Coronary artery (tissue), 2 donors: ENCODE measurements at places on chromosomes 5 and 9.

DNA sequence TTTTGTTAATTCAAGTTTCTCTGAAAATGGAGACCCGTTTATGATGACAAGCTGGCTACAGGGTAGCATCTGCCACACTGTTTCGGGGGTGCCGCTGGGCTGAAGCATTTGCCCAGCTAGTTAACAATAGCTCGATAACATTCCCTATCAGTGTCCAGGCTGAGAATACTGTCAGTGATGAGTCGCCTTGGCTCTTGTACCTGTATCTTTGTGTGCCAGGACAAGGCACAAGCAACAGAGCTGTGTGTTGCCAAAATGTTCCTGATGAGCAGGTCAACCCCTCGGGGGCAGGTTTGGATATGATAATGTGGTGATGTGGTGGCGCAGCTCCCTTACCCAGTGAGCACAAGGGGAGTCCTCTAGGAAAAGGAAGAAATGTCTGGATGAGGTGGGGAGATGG is 7.0 kb downstream of the TGFBI start:
- peak; percentile 40 for DNase-seq

GRCh38 chr5:59002162-59002825 is 419.4 kb downstream of the RAB3C start:
- DNase-seq: no peak

GRCh38 chr5:99605904-99606303 is 677.1 kb upstream of the CHD1 start:
- no peak for DNase-seq

DNA sequence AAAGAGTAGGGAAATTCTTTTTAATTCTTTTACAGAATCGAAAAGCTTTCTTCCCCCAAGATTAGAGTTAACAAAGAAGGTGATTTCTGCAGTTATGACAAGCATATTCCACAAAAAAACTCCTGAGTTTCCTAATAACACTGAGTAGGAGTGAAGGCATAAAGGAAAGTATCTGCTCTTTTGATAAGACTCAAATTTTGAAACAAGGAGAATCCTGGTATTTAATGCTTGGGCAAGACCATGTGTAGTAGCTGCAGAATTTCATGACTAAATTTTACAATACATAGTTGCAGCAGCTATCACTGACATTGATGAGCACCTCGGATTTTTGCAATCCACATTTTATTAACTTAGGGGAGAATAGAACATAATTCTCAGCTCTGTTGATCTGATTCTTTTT is 92.6 kb downstream of the MARCHF3 start:
- DNase-seq: no peak

GRCh38 chr9:123614306-123615263 is 258.6 kb downstream of the CRB2 start:
- DNase-seq: no peak

DNA sequence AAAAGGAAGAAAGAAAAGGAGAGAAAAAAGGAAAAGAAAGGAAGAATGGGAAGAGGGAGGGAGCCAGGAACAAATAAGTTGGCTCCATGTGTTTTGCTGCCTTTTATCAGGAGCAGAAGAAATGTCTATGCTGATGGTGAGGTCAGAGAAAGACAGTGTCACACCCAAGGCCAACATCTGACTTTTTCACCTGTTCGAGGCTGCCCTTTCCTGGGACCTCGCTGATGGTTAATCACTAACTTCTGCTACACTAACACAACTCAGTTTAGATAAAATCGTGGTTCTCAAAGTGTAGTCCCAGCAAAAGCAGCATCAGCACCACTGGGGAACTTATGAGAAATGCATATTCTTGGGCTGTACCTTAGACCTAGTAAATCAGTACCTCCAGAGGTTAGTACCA is 88.2 kb upstream of the FER start:
- DNase-seq: no peak

DNA sequence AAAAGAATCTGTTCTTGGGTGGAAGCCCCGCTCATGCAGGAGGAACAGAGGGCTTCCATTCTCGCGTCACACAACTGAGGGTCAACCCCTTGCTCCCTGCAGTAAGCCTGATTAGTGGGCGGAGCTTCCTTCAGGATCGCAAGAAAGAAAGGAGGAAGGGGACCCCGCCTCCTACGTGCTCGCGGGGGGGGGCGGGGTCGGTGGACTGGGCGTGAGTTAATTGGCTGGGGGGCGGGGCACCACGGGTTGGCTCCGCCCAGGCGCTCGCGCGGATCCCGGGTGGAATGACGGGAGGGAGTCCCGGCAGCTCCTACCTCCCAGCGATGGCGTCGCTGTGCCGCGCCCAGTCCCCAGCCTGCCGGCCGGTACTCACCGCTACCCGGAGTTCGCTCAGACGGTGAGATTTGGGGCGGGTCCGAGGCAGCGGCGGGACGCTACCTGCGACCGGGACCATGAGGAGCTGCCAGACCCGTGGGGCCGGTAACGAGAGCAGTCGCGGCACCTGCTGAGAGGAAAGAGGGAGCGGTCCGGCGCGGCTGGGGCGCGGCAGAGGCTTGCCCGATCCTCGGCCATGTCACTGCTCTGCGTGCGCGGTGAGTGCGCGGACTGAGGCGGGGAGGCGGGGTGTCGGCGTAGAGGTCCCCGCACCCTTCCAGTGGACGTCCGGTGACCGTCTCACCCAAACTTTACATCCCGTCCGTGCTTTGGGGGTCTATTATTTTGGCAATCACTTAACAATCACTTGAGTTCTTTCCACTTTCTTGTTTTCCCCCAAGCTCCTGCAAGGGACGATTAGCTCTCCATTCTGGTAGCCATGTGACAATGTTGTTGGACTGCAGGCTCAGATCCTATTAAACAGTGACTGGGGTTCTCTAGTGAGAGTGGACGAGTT is at the start of gene UNC13B:
UNC13B (plus strand) TSS at position 297 of the 892 bp plus-strand sequence; CDS start at position 572, 275 bp downstream.
- DNase-seq: peak; percentile 96

- DNase-seq: no peak
These were observed 50.2 kb upstream of the ASTN2 start for GRCh38 chr9:117464941-117465616.

DNA sequence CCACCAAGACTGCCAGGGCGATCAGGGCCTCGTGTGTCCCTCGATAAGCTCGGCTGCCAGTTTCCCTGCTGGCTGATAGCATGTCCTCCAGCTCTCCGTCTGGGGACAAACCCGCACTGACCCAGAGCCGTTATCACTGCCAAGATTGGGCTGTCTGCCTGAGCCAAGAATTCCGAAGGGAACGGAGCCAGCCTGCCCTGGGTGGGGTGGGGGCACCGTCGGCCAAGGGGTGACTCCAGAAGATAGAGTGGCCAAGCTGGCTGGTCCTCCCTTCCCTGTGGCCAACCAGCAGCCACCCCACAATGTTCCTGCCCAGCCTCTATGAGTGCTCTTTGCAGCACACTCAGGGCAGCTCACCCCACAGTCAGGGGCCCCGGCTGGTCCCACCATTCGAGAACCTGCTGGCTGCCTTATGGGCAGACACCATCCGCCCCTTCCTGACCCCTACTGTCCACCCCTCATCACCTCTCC is 29.4 kb downstream of the HRH2 start:
- DNase-seq: peak; percentile 88

DNA sequence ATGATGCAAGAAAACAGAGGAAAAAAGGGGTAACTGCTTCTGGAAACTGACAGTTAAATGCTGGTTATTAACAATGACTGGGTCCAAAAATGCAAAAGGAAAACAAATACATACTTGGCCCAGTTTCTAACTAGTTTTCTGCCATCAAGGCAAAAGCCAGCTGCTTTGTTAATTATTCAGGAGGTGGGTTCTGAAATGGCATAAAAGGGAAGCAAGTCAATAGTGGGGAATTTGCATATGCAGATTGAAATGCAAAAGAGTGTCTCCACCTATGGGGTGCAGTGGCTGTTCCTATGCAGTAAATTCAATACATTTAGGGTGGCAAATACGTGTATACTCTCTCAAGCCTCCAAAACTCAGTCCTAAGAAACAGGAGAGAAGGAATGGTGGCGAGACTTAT is 33.4 kb downstream of the BARHL1 start:
- no peak for DNase-seq
